ENCODE measurements at places on chromosomes 7 and 10. TPM values are rescaled to one million over a fixed set of nuclear protein-coding genes. Genes with fewer than 3 reads are reported as not detected.
A peak's percentile ranks its signal among the peaks of the same experiment; 100 is the strongest.

Gene SPDYE5
- total RNA-seq = not detected

DNA sequence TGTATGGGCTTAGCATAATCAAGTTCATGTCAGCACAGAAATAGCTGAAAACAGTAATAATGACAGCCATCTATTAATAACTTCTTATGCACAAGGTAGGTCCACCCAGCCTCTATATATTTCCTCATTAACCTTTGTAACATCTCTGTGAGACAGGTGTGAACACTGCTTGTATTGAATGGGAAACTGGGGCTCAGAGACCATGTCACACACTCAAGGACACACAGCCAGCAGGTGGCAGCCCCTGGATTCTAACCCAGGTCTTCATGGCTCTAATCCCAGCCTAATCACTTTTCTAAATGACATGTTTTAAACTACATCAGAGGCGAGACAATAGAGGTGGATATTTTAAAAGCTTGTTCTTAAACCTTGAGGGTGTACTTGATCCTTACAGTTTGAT, 591.4 kb downstream of the PARD3 start:
- no peak overlapping the region for H3K4me3 ChIP-seq
- no peak for DNase-seq
- peaks cover 11% of the 10 kb centered on the region for H3K4me1 ChIP-seq
- no peaks in the 10 kb centered on the region for H3K27me3 ChIP-seq

GRCh38 chr10:69502589-69502988, 51.3 kb downstream of the TSPAN15 start:
- no peak overlapping the region for H3K4me3 ChIP-seq
- H3K4me1 ChIP-seq = peaks cover 17% of the 10 kb centered on the region
- H3K27me3 ChIP-seq = no peaks in the 10 kb centered on the region
- DNase-seq = no peak
- no peak overlapping the region for H3K27ac ChIP-seq

DNA sequence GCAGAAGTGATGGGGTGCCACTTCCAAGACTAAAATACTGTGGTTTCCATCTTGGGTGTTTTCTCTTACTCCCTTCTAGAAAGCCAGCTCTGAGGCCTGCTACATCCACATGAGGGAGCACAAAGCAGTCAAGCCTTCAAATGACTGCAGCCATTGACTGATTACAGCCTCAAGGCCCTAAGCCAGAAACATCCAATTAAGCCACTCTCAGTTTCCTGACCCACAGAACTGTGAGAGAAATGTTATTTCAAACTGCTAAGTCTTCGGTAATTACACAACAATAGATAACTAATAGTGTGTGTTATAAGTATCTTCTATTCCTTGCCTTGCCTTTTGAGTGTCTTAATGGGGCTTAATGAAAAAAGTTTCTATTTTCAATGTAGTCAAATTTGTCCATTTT, 24.8 kb downstream of the BRAF start:
- peak overlapping the region; percentile 22 for H3K4me3 ChIP-seq
- DNase-seq = no peak
- no peaks in the 10 kb centered on the region for H3K27me3 ChIP-seq
- H3K36me3 ChIP-seq = peaks cover 19% of the 10 kb centered on the region

Gene CREB5
- total RNA-seq = 1.1 TPM

DNA sequence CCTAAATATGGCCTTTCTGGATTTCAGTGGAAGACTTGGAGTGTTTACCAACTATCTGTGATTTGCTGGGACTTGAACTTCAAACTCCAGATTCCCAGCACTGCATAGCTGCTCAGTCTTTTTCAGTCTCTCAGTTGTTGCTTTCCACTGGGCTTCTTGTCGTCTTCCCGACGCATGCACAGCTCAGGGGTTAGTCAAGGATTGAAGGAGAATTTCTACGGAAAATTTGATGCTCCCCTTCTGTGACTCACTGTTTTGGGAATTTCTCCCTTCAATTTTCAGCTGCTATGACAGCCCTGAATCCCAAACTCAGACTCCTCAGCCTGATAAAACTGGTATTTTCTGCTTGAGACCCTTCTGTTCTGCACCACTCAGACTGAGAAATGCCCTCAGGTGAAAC, 91.7 kb downstream of the CYP26A1 start:
- no peak for DNase-seq
- H3K36me3 ChIP-seq = peaks cover 18% of the 10 kb centered on the region
- H3K27me3 ChIP-seq = peaks cover 9% of the 10 kb centered on the region

Gene OR13A1
- total RNA-seq = 0.15 TPM

DNA sequence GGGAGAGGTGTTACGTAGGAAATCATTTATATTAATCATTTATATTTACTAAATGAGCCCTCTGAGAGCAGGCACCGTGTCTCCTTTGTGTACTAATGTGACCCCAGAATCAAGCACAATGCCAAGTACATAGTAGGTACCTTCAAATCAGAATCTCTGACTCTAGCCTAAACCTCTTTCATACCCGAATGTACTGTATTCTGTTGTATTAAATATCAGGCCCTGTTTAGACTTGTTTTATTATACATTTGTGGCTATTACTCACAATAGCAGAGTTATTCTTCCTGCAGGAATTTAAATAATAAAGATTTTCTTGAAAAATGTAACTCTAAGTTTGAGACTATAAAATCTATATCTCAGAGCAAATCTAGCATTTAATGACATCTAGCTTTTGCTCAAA, 297.3 kb downstream of the EXOC4 start:
- no peaks in the 10 kb centered on the region for H3K27me3 ChIP-seq
- peaks cover 6% of the 10 kb centered on the region for H3K4me1 ChIP-seq
- H3K36me3 ChIP-seq = no peaks in the 10 kb centered on the region
